ENCODE measurements at places on chromosomes 2 and 18.

DNA sequence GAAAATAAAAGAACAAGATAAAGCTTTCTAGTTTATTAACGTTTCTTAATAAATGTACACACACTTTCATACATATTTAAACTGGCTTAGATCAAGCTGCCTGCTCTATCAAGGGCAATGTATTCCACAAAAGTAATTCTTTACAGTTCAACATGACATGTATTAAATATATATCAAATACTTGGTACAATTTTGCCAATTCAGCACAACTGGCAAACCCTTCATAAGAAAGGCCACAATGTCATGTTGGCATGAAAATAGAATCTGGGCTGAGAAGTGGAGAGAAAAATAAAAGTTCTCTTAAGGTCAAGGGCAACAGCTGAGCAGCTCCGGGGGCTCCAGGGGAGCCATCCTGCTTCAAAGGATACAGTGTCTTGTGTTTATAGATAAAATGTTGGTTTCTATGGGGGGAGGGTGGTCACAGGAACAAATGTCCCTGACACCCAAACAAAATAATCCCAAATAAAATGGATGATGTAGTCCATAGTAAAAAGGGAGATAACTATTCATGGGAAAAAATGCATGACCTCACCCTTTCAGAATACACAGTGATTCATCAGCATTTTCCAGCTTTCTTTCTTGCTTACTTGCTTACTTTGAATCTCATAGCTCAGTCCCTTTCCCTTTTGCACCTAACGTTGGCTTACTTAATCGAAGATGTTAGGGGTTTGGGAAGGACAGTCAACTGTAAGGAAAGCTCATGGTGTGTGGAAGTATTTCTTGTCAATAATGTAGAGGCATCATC lies 494.9 kb downstream of the NYAP2 start:
- DNase-seq = no peak

DNA sequence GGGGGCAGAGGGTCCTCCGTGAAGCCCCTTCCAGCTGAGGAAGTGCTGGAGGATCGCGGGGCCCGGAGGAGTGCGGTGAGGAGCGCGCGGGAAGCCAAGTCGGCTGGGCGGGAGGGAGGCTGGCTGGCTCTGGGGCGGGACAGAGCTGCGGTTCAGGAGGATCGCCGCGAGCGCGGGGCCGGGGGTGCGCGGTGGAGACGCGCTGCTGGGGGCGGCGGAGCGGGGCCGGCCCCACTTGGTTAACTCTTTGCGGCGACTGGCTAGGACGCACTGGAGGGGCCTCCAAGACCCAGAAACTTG lies 464 bp downstream of the CYBRD1 start:
- peak; percentile 3 for DNase-seq

GRCh38 chr2:37322368-37322767 lies 2.3 kb downstream of the PRKD3 start:
- DNase-seq = no peak

- DNase-seq = no peak
Measured at GRCh38 chr2:200968735-200969134, 5.3 kb upstream of the ORC2 start.

GRCh38 chr2:148545390-148546256 lies 98.9 kb upstream of the EPC2 start:
- DNase-seq = no peak

DNA sequence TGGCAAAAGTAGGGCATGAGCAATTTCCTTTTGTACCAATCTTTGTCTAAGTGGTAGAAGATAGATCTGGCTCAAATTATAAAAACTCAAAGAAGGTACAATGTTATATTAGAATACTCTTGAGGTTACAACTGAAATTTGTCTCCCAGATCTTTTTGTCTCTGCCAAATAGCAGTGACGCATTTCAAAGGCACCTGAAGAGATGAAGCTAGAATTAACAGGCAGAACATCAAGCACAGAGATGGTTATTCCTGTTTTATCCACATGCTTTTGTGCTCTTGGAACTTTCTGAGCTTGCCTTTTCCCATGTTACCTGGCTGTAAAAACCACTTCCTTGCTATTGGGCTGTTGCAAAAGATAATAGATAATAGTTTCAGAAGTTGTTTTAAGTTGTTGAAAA lies 74.3 kb downstream of the GREB1L start:
- no peak for DNase-seq

DNA sequence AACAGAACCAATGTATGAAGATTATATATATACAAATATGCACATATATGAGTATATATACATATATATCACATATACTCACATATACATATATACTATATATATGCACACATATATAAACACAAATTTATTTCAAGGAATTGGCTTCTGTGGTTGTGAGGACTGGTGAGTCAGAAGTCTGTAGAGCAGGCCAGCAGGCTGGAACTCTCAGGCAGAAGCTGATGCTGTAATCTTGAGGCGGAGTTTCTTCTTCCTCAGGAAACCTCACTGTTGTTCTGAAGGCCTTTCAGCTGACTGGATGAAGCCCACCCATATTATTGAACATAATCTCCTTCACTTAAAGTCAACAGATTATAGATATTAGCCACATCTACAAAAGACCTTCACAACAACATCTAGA lies 143.9 kb upstream of the CREB1 start:
- no peak for DNase-seq

- no peak for DNase-seq
Measured at GRCh38 chr2:64405581-64406406, 48.2 kb upstream of the LGALSL start.

DNA sequence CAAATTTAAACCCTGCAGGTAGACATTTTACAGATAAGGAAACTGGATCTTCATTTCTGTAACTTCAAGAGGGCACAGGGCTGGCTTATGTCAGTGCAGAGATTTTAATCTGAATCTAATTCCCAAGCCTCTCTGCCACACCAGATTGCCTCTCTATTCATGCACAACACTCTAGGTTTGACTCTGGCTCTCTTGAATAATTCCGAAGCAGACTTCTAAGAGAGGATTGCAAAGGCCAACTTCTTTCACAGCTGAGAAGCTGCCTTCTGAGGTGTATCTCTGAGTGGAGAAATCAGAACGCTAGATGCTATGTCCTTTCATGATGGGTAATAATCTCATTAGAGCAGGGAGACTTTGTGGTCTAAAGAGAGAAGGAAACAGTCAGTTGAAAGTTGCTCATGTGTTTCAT lies 20.1 kb upstream of the MGAT5 start:
- DNase-seq = no peak

- no peak for DNase-seq
Measured at GRCh38 chr2:124395961-124396360, 370.9 kb downstream of the CNTNAP5 start.

Data from activated naive CD4-positive, alpha-beta T cell treated with Interleukin-2 at 50 U/mL for 16 hours (primary cell).